Spleen (tissue), 13 donors: ENCODE measurements at places on chromosomes 2 and 18.

GRCh38 chr2:19185086-19185485 lies 173.3 kb downstream of the OSR1 start:
- no peaks in the 10 kb centered on the region for H3K36me3 ChIP-seq
- DNase-seq: no peak
- no peak overlapping the region for H3K4me3 ChIP-seq
- H3K27ac ChIP-seq: no peak overlapping the region

GRCh38 chr2:40169430-40169829 lies 282.5 kb downstream of the SLC8A1 start:
- H3K36me3 ChIP-seq: no peaks in the 10 kb centered on the region
- H3K4me1 ChIP-seq: no peaks in the 10 kb centered on the region
- H3K27ac ChIP-seq: no peak overlapping the region
- H3K27me3 ChIP-seq: no peaks in the 10 kb centered on the region
- H3K4me3 ChIP-seq: no peak overlapping the region
- DNase-seq: no peak

DNA sequence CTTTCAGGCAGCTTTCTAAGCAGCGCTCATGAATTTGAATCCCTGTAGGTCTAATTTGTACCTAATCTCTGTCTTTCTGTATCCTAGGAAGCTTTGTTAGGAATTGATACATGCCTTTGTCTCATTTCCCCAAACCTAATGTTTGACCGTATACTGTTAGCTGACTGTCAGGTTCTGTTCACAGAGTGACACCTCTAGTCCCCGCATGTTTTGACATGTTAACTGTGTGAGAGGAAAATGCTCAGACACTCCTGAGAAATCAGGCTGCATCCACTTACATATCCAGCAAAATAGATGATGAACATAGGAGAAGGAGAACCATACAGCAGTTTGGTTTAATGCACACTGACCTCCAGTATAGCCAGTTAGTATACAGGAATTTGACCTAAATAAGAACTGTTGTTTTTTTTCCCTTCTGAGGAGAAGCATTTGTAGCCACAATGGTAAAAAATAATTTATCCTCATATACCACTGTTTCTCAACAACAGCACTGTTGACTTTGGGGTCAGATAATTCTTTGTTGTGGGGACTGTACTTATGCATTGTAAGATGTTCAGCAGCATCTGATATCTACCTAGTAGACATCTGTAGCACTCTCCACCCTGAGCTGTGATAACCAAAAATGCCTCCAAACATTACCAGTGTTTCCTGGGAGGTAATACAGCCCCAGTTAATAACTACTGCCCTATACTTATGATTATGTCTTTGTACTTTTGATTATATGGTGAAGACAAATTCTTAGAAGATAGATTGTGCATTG lies 130.9 kb downstream of the NCOA1 start:
- H3K4me3 ChIP-seq: no peak overlapping the region
- no peaks in the 10 kb centered on the region for H3K27me3 ChIP-seq
- H3K27ac ChIP-seq: no peak overlapping the region
- no peak for DNase-seq
- H3K36me3 ChIP-seq: no peaks in the 10 kb centered on the region

- DNase-seq: no peak
- no peak overlapping the region for H3K27ac ChIP-seq
- H3K27me3 ChIP-seq: no peaks in the 10 kb centered on the region
- no peaks in the 10 kb centered on the region for H3K36me3 ChIP-seq
Measured at GRCh38 chr18:37967261-37967660, 401.7 kb upstream of the CELF4 start.
